ENCODE measurements at places on chromosomes 11 and 22.
A peak's percentile ranks its signal among the peaks of the same experiment; 100 is the strongest.

DNA sequence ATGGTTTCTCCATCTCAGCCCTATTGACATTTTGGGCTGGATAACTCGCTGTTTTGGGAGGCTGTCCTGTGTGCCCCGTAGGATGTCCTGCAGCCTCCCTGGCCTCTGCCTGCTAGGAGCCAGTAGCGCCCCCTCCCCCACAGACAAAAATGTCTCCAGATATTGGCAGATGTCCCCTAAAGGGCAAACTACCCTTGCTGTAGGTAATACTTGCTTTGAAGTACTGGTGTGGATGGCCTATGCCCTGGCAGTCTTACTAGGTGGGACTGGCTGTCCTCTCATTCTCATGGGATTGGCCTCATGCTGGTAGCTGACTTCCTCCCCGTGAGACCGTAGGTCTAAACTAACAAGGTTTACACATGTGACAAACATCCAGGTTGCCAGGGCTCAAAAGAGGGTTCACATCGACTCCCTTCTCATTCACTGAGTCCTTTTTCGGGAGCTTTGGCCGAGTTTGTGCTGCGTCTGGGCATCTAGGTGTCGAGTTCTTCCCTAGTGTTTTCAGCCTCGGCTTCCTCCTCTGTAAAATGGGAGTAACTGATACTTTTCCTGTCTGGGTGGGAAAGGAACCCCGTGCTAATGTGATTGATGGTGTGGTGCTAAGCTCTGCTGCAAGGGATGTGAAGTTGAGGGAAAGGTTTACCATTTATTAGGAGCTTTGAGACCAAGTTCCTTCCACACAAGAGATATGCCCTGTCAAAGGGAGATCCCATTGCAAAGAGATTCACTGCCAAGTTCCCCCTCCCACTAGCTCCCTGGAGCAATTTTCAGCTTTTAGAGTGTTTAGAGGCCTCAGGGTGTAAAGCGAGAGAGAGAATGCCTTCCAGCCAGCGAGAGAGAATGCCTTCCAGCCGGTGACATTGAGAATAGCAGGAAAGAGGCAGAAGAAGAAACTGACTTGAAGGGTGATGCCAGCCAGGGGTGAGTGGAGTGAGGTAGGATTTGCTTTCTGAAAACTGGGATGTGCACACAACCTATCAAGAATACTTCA is 17.0 kb downstream of the PTPRJ start:
- no peak for DNase-seq

DNA sequence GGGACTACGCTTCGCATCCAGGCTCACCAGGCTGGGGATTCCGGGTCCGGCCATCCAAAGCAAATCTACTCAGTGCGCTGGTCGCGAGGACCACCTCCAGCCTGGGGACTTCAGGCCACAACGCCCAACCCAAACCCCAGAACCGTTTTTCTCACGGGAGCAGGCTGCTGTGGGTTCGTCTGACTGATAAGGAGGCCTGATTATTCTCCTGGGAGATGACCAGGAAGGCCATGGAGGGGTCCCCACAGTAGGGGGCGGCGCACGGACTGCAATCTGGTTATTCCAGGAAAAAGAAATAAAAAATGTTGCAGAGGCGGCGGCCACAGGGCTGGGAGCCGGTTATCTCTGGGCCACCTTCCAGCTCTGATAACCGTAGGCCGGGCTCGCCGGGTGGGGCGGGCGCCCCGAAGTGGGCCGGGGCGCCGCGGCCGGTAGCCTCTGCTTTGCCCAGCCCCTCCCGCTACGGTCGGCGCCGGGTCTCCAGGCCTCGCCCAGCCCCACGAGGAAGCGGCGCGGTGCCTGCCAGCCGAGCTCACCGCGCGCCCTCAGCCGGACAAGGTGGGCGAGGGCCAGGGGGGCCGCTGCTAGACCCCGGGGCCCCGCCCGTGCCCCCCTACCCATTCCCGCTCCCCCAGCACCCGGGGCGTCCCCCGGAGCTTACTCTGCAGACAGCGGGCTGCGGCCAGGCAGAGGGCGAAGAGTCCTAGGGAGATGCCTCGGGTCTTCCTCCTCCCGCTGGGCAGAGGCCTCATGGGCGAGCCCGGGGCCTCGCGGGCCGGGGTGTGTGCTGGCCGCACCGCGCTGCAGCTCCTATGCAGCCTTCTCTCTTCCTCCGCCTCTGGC is 446 bp downstream of the VSTM5 start:
- peak; percentile 65 for DNase-seq

DNA sequence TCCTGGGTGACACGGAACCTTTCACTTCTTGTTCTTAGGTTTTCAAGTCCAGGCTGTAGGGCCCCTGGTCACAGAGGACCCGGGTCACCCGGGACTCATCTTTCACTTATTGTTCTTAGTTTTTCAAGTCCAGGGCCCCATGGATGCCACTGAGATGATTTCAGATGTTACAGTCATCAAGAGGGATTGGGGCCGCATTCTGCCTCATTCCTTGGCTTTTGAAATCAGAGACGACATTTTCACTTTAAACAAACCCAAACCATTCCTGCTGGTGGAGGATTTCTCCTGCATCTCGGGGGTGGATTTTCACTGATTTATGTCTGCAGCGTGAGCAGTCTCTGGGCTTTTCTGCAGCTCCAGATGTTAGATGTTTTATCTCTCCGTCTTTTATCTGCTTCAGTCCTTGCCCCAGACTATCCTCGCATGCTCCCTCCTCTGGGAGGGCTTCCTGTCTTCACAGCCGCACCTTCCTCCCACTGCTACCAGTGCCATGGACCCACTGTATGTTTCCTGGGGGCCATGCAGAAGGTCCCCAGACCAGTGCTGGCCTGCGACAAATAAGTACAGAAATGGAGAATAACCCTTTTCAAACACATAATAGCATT is 27.4 kb downstream of the FBLN1 start:
- DNase-seq = peak; percentile 33

DNA sequence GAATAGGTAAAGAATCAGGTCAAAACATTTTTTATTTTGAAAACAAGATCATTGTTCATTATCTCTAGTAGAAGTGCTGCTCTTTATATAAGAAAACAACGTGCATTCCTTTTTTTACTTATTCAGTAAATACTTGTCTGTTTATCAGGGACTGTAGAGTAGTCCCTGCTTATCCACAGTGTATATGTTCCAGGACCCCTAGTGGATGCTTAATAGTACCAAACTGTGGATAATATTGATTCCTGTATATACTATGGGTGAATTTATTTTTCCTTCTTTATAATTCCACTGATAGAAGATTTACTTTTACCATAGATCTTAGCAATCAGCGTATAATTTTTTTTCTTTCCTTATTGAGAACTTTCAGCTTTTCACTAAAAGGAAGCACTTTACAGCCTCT is 32.6 kb downstream of the CEP295 start:
- no peak for DNase-seq

- no peak for DNase-seq
Observed at GRCh38 chr11:38530226-38530625, 1932.2 kb upstream of the RAG2 start.

DNA sequence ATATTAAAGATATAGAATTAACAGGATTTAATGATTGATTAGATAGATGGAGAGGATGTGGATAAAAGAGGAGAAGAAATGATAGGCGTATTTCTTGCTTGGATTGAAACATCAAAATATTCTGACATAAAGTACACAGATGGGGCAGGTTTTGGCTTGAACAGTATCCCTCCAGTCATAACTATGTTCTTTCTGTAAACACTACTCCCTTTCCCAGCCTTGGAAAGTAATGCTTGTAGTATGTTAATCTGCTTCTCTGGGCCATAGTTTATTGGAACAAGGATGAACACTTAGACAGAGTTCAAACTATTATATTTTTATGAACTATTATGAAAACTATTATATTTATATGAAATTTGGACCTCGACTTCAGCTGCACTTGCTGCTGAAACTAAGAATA is 419.2 kb downstream of the AASDHPPT start:
- no peak for DNase-seq

DNA sequence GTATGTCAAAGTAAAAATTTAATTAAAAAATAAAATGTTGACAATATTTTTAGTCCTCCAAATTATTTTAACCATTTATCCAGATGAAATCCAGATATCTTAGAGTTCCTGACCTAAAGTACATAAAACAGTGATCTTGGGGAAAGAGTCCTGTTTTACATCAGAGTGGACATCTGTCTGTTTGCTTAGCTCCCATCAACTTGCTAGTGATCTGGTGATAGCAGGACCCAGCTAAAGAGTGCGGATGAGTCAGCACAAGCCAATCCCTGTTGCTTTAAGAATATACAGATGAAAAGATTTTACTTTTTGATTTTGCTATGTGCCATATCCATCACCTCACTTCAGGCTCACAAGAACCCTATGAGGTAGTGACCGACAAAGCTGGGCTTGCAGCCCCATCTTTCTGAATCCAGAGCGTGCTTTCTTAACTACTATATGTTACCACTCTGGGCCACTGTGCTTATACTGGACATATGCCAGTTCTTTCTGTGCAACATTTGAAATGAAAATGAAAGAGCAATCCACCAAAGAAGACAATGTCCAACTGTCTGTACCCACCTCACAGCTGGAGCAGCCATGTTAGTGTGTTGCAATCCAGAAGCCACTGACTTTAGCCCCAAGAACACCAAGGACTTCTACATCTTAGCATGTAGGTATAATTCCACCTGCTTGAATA is 167.6 kb upstream of the SESN3 start:
- no peak for DNase-seq

DNA sequence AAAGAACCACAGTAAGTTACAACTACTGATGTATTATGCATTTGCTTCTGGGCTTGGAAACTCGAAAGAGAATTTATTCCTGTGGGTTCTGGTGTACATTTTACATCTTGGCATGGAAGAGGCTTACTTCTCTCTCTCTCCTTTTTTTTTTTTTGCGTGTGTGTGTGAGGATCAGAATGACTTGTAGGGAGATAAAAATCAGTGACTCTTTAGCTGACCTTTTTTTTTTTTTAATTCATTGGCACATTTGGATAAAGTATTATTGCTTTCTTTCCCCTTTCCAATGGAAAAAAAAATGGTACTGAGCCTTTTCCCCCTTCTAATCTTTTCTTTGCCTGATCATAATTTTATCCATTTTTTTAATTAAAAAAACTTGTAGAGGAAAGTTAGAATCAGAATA is 43.5 kb downstream of the EXT2 start:
- DNase-seq = no peak

GRCh38 chr11:2945031-2945756 is 16.0 kb upstream of the PHLDA2 start:
- peak; percentile 96 for DNase-seq

All from astrocyte of the hippocampus (primary cell).